ENCODE measurements at places on chromosomes 4 and X.

DNA sequence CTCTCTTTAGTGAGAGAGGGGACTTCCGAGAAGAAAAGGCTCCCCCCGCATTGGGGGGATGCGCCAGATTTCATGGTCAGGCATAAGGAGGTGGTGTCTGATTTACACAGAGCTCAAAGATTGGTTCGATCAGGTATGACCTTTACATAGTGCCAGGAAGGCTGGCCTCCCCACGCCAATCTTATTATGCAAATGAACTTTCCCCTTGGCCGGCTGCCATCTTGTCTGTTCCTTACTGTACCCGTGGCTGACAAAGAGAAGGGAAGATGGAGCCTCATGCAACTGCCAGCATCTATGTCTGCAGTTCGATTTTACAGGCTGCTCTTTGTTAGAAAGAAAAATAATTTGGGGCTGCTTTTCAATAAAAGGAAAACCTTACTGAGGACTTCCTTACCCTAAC lies 197.2 kb downstream of the GPM6A start:
- no peak for DNase-seq

GRCh38 chr4:168831585-168831918 lies 178.5 kb downstream of the CBR4 start:
- no peak for DNase-seq

- no peak for DNase-seq
These were observed 62.7 kb upstream of the SORBS2 start for GRCh38 chr4:185874516-185875230.

DNA sequence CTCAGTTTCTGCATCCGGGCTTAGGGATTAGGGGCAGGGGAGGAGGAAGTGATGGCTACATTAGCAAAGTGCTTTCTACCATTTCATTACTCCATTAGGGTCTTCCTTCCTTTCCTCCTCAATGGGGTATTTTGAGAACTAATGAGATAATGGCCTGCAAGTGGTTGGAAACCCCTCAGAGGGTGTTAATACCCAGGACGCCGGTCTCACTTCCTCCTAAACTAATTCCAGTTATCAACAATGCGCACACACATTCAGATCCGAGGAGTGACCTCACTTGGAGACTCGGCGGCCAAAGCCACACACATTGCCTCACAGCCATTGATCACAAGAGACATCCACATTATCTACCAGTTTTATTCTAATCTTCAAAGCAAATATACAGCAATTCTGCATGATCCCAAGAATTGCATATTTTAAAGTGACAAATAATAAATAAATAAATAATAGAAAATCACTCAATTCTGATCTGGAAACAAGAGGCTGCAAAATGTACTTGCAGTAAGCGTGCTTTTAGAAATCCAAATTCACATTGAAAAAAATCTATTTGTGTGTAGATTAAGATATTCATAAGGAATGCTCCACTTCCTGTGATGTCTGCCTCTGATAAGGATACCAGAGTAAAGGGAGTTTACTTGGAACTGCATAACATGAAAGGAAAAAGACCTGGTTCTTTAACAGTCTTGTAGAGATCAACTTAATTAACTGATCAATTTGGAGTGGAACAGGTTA lies 329.1 kb downstream of the FBXW7 start:
- no peak for DNase-seq

DNA sequence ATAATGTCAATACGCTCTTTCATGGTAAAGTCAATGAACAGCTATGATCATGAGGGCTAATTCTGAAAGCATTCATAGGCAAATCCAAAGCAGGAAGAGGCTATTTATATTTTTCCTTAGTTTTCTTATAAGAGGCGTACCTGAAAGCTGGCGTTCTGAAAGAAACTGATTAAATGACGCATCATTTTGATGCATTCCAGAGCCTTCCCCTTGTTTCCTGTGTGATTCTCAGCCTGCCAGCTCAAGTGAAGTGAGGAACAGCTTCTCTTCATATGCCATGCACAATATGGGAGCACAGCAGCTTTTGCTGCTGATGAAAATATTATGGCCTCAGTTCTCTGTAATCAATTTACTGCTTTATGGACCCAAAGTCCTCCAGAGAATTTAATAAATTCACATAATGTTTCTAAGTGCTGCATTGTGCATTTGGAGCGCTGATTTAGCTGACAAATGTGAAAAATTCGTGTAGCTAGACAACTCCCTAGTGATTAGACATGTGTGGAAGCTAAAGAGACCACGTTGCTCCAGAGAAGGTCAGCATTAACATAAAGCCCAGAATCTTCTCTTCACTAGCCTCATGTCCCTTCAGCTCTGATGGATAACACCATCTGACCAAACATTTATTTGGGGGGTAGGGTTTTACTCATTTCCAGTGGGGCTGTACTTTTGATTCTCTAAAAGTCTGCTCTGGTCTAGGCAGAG lies 110.8 kb downstream of the GPAT3 start:
- no peak for DNase-seq

DNA sequence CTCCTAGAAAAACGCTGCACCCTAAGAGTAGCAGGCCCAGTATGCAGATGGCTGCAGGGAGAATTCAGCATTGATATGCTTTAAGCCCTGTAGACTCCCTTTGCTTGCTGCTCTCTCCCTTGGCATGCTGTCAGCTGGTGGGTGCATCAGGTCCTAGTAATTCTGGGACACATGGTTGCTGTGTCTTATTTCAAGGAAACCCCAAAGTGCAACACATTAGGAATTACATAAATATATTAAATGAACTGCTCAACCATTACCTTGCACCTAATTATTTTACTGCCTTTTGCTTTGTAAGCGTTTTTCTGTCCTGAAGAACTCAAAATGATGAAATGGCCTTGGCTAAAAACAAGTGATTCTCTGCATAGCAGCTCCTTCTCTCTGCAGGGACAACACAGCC lies 516.3 kb downstream of the ZIC3 start:
- no peak for DNase-seq

DNA sequence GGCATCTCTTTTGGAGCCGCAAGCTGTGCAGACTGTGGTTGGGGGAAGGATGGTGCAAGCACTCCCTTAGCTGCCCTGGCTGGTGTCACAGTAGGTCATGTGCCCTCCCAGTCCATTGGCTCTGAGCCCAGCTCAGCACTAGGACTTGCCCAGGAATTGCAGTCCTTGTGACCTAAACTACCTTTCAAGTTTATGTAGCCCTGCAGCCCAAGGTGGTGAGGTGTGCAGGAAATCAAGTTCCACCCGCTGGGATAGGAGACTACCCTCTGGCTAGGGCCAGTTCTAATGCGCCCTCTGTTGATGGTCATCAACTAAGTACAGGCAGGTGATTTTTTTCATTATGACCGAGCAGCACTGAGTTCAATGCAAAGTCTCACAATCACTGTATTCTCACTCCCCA lies 335.2 kb downstream of the UBE2NL start:
- no peak for DNase-seq

GRCh38 chr4:142719854-142720541 lies 126.1 kb downstream of the INPP4B start:
- no peak for DNase-seq

DNA sequence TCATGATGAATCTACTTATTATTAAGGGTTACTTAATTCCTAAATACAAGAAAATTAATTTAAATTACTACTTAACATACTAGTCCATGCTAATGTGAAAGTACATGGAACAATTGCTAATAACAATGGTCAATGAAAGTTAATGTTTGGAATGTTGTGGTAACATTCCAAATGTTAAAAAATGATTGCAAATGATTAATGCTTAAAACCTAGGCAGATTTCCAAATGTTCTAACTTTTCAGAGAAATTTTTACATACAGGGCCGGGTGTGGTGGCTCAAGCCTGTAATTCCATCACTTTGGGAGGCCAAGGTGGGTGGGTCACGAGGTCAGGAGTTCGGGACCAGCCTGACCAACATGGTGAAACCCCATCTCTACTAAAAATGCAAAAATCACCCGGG lies 1851.3 kb upstream of the PCDH7 start:
- no peak for DNase-seq

- no peak for DNase-seq
These were observed 28.3 kb upstream of the TMPRSS11D start for GRCh38 chr4:67912080-67912479.

GRCh38 chr4:150543042-150543441 lies 38.9 kb upstream of the MAB21L2 start:
- no peak for DNase-seq

DNA sequence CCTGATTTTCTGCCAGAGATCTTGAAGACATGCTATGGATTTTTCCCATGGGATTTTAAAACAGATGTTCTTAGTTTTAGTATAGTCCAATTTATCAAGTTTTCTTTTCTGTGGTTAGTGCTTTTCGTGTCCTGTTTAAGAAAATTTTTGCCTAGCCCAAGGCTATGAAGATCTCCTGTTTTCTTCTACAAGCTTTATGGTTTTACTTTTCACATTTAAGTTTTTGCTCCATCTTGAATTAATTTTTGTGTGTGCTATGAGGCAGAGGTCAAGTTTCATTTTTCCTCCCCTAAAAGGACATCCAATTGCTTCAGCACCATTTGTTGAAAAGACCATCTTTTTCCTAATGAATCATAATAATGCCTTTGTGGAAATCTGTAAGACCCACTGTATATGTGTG lies 65.6 kb downstream of the POLR2B start:
- DNase-seq = no peak

DNA sequence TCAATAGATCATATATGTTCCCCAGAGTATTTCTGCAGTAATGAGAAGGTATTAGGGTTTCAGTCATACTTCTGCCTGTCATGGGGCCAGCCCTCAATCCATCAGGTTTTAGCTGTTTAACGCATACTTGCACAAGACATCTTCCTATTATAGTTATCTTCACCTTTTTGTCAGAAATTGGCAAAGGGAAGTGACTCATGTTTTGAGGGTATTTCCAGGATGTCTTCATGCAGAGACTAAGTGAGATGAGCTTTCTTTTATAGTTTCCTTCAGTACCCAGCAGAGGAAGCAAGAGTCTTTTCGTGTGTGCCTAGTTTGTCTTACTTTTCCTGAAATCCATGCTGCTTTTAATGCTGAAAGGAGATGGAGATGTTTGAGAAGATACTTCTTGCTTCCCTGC lies 9.5 kb downstream of the CSTF2 start:
- DNase-seq = no peak

DNA sequence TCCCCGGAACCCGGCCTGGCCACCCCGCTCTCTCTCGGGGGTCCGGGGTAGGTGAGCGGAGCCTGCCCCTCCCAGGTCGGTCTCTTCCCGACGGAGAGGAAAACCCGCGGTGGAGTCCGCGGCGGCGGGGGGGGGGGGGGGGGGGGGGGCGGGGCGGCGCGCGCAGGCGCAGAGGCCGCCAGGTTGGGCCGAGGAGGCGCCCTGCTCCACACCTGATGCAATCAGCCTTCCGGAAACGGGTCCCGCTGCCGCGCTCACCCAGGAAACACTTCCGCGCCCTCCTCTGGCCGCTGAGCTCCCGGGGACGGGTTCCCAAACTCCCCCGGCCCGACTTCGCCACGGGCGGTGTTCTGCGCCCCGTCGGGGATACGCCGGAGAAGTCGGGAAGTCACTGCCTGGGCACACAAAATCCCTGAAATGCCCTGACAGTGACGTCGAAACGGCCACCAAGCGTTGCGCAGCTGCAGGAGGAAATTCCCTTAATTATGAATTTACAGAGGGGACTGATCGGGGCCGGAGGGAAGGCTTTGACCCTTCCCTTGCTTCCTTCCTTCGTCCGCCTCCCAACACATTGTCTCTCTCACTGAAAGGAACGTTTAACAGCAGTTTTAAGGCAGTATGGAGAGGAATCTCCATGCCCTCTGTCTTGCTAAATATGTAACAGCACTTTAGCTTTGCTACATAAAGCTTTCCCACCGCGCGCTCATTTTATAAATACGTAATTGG lies 2.1 kb upstream of the APBB2 start:
- DNase-seq = no peak

GRCh38 chr4:41722181-41722580 lies 26.3 kb downstream of the PHOX2B start:
- no peak for DNase-seq

DNA sequence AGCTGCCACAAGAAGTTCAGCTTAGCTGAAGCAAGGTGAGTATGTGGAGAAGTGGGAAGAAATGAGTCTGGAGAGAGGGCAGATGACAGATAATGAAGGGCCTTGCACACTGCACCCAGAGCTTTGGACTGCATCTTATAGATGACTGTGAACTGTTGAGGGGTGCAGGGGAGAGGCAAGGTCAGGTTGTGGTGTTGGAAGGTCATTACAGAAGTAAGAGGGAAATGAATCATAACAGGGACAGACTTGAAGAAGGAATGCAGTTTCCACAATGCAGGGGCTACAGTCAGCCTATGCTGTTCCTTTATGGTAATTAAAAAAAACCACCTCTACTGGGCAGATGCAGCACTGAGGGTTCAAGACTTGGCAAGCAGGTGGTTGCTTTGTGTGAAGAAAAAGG lies 4.8 kb upstream of the IGFBP7 start:
- DNase-seq = no peak

- no peak for DNase-seq
These were observed 89.1 kb upstream of the TET2 start for GRCh38 chr4:105057370-105058105.

- no peak for DNase-seq
These were observed 31.9 kb downstream of the DTHD1 start for GRCh38 chr4:36313301-36313700.

GRCh38 chrX:147912093-147912801 lies 528 bp downstream of the FMR1 start:
- DNase-seq = peak; percentile 9

DNA sequence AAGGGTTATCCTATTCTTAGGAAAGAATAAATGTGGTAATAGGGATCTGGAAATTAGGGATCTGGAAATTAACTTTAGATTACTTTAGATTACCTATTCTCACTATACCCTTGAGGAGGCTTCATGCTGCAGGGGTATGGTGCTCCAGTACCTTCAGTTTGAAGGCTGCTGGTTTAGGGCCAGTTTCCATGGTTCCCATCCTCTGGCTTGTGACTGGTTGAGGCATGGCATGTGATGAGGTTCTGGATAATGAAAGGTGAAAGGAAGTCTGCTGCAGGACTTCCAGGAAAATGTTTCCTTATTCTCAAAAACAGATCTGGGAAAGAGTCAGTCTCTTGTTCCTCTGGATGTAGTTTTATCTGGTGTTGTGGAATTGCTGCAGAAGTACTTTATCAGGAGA lies 25.9 kb downstream of the FRAS1 start:
- no peak for DNase-seq

DNA sequence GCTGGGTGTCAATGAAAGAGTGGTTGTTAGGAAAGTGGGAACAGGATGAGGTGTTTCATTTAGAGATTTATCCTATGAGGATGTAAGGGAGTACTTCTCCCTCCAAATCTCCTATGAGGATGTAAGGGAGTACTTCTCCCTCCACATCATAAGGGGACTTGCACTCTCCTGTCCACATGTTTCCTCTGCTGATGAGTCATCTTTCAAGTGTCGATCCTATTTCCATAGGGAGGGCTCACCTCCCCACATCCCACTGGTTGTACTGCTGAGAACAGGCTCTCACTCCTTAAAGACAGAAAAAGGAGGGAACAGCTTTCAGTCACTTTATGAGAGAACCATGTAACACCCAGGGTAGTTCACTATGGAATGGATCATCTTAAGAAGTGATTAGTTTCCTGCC lies 65.0 kb downstream of the INPP4B start:
- no peak for DNase-seq

Measured in amygdala (tissue), 56 donors.